Urinary bladder (tissue), 4 donors: ENCODE measurements at places on chromosomes 4 and X. TPM values are rescaled to one million over a fixed set of nuclear protein-coding genes. Genes with fewer than 3 reads are reported as not detected.

DNA sequence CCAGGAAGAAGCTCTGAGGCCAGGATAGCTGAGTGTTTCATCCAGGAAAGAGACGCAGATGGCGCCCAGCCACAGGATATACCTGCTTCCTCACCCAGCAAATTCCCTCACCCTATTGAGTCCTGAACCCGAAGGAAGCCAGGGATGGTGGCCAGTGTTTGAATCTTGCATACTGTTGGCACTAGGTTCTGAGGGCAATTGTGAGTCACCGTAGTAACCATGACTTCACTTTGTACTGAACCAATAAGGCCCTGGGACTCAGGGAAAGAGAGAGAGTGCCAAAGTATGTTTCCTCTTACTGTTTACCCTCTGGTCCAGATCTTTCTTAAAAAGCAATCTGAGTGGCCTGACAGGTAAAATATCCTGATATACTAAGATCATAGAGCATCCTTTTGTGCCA, 25.6 kb upstream of the SMIM10L2A start:
- DNase-seq: no peak

Gene GAB1
- 86.4 TPM for total RNA-seq

DNA sequence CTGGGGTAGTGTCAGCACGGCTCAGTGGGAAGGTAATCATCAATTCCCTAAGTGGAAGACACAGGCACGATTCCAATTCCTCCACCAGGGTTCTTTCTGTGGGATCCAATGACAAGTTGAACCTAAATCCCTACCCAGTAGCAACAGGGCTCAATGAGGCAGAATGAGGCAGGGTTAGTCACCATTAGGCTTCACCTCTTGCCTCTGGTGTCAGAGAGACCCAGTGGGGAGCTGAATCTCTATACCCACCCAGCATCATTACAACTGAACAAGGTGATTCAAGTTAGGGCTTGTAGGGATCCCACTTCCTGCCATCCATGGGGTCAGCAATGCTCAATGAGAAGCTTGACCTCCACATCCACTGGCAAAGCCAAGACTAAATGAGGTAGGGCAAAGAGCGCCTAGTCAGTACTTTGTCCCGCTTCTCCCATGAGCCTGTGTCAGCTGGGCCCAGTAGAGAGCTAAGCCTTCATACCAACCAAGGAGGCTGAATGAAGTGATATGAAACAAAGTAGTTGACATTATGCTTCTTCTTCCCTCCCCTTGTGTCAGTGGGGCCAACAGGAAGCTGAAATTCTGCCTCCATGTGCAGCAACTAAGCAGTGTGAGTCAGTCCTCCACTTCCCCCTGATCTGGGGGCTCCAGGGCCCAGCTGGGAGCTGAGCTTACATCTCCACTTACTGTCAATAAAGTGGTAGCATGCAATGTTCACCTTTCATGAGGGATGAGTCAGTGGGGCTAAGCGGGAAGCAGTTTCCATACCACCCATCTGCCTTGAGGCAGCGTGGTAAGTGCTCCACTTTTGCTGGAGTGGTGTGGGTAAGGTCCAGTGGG, 36.4 kb upstream of the RBM41 start:
- no peak for DNase-seq

GRCh38 chr4:109574931-109575804, 15.1 kb downstream of the MCUB start:
- no peak for DNase-seq

Gene GATA1
- not detected for total RNA-seq

GRCh38 chr4:7753271-7753670, 186.4 kb downstream of the AFAP1 start:
- no peak for DNase-seq

DNA sequence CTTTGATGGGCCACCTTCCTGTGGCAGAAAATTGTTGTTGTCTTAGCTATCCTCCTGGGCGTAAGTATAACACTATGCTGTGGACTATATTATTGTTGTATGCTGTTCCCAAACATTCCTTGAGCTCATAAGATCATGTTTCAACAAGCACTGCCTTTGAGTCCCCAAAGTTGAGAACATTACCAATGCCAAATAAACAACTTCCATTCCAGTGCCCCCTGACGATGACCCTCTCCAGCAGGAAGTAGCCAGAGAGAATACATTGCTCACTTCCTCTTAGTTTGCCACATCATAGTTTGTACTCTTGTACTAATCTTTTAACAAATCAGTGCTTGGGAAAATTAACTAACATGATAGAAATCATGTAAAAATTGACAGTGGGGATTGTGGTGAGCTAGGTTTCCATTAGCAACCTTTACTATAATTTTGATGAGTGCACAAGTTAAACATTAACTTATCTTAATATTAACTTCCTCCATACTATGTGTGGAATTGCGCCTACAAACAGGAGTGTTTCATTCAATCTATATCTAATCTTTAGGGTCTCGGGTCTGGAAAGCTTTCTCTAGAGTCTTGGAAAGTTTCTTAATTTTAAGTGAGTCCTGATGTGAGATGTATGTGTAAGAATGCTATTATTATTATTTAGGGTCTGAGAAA, 20.3 kb upstream of the DHX15 start:
- no peak for DNase-seq

Gene PCDH18
- total RNA-seq: 227 TPM

DNA sequence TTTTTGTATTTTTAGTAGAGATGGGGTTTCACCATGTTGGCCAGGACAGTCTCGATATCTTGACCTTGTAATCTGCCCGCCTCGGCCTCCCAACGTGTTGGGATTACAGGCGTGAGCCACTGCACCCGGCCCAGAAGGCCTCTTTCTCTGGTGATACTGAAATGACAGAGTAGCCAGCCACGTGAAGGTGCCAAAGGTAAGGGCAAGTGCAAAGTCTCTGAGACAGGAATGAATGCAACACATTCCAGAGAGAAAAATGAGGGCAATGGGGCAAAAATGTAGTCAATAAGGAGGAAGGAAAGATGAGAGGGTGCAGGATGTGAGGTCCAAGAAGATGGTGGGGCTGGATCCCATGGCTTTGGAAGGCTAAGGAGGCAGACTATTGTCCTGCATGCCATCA, 176.0 kb downstream of the NR3C2 start:
- no peak for DNase-seq

DNA sequence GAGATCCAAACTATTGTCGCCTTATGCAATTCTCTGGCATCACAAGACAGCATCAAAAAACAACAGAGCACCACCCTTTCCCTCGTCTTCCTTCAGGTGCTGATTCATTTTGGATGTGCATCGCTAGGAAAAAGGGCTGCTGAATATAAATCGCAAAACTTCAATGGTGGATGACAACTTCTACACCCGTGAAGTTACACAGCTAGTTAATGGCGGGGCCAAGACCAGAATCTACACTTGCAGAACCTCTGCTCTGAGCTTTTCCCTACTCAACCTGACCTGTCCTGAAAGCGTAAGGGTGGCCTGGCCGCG, 674 bp downstream of the GNPDA2 start:
- DNase-seq: peak; percentile 2

DNA sequence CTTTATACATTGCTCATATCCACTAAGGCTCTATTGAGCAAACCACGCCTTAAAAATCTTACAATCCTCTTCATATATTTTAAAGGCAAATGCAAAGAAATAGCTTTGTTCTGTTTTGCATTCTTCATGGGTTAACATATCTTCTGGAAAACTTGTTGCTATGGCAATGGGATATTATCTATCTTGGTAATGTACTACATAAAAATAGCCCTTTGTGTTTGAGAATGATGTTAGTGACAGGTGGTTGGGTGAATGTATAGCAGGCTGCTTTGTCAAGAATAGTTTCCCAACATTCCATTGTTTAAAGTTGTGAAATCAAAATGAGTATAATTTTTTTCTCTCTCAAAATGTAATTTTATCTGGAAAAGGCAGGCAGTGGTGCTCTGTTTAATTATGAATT, 16.8 kb downstream of the REPS2 start:
- DNase-seq: no peak

- DNase-seq: no peak
Observed at GRCh38 chr4:56195025-56195424, 192.3 kb downstream of the AASDH start.

DNA sequence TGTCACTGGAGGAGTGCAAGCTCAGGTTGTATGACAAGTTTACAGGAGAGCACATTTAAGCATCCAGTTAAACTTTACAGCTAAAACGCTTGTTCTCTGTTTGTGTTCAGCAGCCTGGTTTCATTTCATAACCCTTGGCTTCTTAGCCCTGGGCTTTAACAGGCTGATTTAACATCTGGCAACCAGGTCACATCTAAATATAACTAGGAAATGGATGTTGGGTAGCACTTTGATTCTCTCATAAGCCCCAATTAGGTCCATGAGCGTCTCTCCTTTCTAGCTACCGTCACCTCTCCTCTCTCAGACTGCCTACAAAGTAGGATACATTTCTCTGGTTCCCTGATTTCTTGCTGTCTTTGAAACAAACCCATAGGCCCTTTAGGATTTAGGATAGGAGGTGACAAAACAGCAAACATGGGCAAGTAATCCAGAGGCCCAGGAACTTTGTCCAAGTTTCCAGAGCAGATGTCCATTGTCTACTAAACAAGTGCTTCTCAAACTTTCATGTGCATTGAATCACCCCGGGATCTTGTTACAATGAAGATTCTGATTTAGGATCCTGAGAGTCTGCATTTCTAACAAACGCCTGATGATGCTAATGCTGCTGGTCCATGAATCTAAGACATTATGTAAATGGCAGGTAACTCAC, 22.5 kb downstream of the OTUD6A start:
- no peak for DNase-seq

GRCh38 chr4:13159041-13159620, 325.0 kb downstream of the RAB28 start:
- no peak for DNase-seq

- DNase-seq: no peak
Observed at GRCh38 chr4:25727711-25728493, 72.3 kb downstream of the SLC34A2 start.

Gene UGT2B17
- not detected for total RNA-seq

Gene NMU
- 0.79 TPM for total RNA-seq

Gene PNMA6F
- not detected for total RNA-seq

GRCh38 chr4:165330071-165330470, 2.6 kb downstream of the MSMO1 start:
- DNase-seq: no peak

DNA sequence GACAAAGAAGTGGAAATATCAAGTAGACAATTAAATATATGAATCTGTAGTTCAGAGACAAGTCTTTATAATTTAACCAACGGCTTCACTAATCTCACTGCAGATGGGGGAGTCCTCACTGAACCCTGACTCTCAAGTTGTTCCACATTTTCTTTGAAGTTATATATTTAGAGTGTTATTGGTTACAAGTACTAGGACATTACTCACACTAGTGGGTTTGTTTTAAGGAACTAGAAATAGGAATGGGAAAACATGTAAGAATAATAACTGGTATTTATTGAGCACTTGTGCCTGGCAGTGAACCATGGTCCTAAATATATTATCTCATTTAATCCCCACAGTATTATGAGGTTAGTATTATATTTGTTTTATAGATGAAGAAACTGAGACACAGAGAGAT, 22.0 kb downstream of the MND1 start:
- DNase-seq: no peak

- DNase-seq: no peak
Observed at GRCh38 chr4:82694046-82694445, 104.5 kb downstream of the SCD5 start.

- DNase-seq: no peak
Observed at GRCh38 chr4:41471126-41472071, 66.6 kb upstream of the LIMCH1 start.

Gene XAGE2
- not detected for total RNA-seq

DNA sequence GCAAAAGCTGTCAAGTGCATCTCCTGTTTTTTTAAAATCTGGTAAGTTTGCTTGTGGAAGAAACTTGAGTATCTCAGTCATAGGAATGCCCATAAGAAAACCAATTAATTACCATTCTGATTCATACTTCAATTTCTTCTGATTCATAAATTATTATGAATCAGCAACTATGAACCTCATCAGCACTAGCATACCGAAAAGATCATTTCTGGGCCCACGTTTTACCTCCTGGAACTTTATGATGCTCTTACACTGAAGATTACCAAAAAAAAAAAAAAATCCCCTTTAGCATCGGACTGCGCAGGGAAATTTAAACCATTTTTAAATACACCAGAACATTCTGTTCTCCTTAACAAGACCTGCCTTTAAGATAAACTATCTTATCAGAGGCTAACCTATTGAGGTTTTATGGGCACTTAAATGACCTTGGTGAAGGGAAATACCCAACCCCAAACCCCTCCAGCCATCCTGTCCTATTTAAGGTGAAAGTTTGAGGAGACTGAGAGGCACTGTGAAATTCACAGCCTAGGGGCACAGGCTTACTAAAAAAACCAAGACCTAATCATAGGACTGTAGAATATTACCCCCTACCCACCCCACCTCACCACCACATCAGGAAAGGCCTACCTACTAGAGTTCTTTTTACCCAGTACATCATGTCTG, 38.2 kb upstream of the ABCG2 start:
- no peak for DNase-seq

Gene CLGN
- 4.8 TPM for total RNA-seq

GRCh38 chr4:145865274-145865941, 73.2 kb downstream of the ZNF827 start:
- DNase-seq: no peak

- no peak for DNase-seq
Observed at GRCh38 chr4:108129196-108129595, 39.5 kb downstream of the LEF1 start.

Gene ADH1A
- not detected for total RNA-seq

DNA sequence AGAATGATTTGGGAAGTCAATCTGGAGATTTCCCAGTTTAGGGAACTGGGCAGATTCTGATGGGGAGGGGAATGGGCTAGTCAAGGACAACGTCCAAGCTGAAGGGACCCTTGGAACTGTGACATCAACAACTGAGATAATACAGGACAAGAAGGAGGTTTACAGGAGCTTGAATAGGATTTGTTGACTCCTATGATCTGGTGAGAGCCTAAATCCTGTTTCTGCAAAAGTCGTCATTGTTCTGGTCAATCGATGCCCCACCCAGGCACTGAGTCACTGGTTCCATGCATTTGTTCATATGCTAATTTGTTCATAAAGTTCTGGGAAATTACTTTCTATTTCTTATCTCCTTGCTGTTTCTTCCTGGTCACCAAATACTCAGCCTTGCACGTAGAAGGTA, 15.3 kb upstream of the PDGFRA start:
- no peak for DNase-seq

Gene SLC10A4
- 3.2 TPM for total RNA-seq

DNA sequence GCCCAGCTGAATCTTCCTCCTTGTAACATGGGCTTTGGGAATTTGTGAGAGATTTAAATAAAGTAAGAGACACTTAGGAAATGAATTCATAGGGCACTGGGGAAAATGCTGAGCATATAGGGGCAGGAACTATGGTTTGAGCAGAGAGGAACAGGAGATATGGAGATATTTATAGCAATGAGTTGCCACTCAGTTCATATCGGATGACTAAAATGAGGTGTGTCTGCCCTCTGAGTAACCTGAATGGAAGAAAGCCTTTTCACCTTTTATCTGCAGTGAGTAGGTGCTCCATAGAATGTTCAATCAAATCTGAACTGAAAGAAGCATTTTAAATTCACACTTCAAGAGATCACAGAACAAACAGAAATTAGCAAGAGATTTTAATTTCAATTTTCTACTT, 105.7 kb downstream of the CEP44 start:
- no peak for DNase-seq

Gene FHDC1
- 7.1 TPM for total RNA-seq

Gene MAGEC2
- total RNA-seq: not detected

Gene OTUD4
- 60.5 TPM for total RNA-seq

Gene YIPF7
- total RNA-seq: not detected

Gene TRMT2B
- total RNA-seq: 16.5 TPM

Gene SLC6A14
- total RNA-seq: 0.58 TPM

- no peak for DNase-seq
Observed at GRCh38 chrX:136858007-136858756, 22.3 kb downstream of the RBMX start.
